ENCODE measurements at places on chromosomes 1 and 21. TPM values are rescaled to one million over a fixed set of nuclear protein-coding genes. Genes with fewer than 3 reads are reported as not detected.
A peak's percentile ranks its signal among the peaks of the same experiment; 100 is the strongest.

DNA sequence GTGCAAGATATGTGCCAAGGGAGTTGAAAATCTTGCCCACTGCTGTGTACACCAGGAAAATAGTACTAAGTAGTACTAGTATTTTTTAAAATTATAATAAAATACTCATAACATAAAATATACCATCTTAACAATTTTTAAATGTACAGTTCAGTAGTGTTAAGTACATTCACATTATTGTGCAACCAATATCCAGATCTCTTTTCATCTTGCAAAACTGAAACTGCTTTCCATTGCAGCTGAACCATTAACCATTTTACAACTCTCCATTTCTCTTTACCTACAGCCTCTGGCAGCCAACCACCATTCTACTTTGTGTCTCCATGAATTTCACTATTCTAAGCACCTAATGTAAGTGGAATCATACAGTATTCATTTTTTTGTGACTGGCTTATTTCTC, 19.3 kb upstream of the RAB3GAP2 start:
- no peak for DNase-seq

DNA sequence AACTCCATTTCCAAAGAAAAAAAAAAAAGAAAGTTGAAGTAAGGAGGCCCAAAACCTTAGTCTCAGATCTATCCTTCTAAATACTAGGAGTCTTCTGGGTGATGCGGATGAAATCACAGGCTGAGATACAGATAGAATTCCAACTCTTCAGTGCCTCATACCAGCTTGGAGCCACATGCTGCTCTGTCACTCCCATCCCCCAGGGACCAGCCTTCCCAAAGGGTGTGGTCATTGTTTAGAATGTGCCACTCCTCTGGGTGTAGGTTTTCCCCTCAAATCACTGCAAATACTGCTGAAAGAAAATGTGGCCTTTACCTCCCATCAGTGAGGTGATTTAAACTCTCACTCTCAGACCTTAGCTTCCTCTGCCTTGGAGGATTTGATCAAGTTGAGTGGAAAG, 112.9 kb downstream of the CDC7 start:
- no peak for DNase-seq

DNA sequence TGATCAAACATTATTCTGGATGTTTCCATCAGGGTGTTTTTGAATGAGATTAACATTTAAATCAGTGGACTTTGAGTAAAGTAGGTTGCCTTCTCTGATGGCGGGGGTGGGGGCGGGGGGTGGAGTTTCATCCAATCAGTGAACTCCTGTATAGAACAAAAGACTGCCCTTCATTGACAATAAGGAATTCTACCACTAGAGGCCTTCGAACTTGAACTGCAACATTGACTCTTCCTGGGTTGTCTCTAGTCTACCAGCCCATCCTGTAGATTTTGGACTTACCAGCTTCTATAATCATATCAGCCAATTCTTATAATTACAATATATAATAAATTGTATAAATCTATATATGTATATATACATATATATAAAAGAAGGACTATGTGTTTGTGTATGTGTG, 520.4 kb upstream of the CXADR start:
- no peak for DNase-seq

- DNase-seq: no peak
Observed at GRCh38 chr1:153985941-153986761, at the start of gene RAB13. RAB13 (minus strand) TSS chr1:153986339; CDS start chr1:153986236, 103 bp downstream.

DNA sequence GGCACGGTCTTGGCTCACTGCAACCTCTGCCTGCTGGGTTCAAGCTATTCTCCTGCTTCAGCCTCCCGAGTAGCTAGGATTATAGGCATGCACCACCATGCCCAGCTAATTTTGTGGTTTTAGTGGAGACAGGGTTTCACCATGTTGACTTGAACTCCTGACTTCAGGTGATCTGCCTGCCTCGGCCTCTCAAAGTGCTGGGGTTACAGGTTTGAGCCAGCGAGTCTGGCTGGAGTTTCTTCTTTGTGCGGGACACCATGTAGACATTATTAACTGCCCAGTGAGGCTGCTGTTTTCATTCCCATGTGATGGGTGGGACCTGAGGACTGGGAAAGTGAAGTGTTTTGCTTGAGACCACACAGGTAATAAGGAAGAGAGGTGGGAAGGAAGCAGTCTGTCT, 23.3 kb downstream of the PLA2G5 start:
- no peak for DNase-seq

DNA sequence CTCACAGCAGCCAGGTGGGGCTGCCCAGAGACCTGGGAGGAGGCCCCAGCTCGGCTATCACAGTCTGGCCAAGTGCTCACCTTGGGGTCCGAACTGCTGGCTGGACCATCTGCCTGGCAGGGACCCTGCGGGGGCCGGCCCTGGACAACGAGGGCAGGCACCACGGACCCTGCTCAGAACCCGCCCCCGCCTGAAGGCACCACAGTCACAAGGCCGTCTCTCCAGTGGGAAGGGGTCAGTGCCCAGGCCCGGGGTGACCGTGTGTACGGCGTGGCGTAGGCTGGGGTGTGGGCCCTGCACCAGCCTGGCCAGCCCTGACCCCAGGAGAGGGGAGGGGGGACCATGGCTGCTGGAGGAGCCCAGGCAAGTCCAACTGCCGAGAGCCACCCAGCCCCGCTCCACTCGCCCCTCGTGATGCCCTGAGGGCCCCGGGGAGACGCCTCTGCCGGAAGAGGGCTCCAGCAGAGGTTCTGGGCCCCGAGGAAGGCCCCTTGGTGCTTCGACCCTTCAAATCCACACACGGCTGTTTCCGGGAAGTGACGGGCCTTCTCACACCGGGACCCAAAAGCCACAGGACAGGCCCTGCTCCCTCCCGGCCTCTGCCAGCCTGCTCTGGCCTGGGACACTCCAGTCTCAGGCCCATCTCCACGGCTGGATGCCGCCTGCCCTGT, 11.2 kb upstream of the RNF223 start:
- DNase-seq: no peak

GRCh38 chr1:39103328-39104157, 77.4 kb downstream of the NDUFS5 start:
- DNase-seq: peak; percentile 87

- DNase-seq: no peak
Observed at GRCh38 chr21:37367336-37367702, 746 bp downstream of the DYRK1A start.

GRCh38 chr1:85822696-85823095, 114.5 kb upstream of the ZNHIT6 start:
- DNase-seq: no peak

GRCh38 chr1:31306278-31306677, 9.4 kb downstream of the ZCCHC17 start:
- DNase-seq: peak; percentile 65

GRCh38 chr1:182392050-182393028, 749 bp upstream of the GLUL start:
- peak; percentile 20 for DNase-seq

DNA sequence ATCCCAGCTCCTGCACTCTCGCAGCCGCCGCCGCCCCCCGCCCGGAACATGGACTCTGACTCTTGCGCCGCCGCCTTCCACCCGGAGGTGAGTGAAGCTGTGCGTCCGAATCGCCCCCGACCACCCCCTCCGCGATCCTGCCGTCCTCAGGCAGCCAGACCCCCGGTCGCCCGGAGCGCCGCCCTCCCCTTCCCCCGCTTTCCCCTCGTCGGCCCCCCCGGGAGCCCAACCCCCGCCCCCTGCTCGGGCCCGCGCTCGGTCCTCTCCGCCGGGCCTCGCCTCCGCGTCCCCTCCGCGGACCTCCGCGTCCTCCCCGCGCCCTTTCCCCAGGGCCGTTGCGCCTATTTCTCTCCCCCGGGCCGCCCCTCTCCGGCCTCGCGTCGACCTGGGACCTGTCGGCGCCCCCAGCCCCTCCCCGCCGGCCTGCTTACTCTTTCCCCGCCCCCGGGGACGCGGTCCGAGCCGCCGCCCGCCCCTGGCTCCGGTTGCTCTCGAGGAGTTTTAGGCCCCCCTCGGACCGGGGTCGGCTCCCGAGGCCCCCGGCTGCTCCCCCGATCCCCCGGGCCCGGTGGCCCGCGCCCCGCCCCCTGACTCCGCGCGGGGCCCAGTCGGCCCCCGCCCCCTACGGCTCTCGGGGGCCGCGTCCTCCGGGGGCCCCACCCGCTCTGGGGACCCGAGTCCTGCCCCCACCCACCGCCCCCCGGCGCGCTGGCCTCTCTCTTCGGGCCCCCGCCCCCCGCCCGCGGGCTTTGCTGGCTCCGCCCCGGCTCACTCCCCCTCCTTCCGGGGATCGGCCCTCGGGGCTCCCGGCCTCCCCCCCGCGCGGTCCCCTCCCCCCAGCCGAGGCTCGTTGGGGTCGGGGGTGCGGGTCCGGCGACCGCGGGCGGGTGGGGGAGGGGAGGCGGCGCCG, 743 bp downstream of the PHF13 start:
- no peak for DNase-seq

DNA sequence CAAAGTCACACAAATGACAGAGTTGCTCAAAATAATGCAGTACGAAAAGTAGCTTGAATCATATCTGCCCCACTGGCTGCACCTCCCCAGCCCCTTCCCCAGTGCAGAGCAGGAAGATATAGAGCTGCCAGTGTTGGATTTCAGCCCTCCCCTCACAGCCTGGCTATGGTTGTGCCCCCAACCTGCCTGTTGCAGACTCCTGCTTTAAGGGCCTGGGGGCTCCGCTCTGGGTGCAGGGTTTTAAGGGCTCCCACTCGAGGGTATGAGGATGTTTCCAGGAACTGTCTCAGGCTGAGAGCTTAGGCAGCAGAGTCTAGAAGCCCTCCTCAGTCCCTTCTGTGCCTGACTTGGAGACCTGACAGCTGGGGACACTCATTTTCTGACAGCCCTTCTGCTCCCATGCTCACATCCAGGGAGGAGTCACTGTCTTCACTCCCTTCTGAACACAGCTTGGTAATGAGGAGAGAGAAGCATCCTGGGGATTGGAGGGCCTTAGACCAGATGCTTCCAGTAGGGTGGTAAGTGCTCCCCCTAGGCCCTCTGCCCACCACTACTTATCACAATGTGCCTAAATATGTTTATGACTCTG, 4.6 kb downstream of the S100A9 start:
- no peak for DNase-seq

DNA sequence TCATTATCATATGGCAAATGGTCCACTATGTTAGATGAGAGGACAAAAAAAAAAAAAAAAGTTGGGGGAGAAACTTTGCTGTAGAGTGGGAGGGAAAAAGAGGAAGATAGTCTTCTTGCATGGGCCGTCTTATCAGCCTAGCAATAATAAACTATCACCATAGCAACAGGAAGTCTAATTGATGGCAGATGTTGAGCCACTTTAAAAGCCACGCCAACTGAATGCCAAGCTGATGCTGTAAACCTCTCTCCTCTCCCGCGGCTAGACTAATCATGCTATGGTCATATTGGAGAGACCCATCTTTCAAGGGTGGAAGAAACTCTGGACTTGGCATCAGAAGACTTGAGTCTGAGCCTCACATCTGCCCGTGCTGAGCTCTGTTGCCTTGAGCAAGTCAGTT, 122.2 kb upstream of the HOOK1 start:
- no peak for DNase-seq

- peak; percentile 95 for DNase-seq
Observed at GRCh38 chr1:41851589-41851988, 67.1 kb downstream of the HIVEP3 start.

GRCh38 chr1:157978586-157979403, 14.7 kb upstream of the KIRREL1 start:
- no peak for DNase-seq

DNA sequence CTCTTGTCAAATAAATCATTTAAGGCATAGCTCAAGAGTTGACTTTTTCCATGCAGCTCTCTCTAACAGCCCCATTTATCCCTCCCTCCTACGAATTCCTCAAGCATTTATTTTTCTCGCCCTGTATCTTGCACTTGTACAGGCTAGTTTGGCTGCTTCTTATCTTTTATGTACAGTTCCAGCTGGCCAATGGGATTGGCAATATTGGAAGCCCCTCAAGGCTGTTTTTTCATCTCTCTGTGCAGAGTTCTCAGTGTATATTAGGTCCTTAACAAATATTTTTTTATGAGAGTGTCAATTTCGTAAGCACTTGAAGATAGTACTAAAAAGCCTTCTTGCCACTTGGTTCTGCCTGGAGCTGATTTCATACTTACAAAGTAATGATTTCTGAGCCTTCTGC, 356.0 kb downstream of the ST6GALNAC3 start:
- DNase-seq: no peak

- DNase-seq: no peak
Observed at GRCh38 chr1:23356471-23357137, 12.5 kb upstream of the HNRNPR start.

DNA sequence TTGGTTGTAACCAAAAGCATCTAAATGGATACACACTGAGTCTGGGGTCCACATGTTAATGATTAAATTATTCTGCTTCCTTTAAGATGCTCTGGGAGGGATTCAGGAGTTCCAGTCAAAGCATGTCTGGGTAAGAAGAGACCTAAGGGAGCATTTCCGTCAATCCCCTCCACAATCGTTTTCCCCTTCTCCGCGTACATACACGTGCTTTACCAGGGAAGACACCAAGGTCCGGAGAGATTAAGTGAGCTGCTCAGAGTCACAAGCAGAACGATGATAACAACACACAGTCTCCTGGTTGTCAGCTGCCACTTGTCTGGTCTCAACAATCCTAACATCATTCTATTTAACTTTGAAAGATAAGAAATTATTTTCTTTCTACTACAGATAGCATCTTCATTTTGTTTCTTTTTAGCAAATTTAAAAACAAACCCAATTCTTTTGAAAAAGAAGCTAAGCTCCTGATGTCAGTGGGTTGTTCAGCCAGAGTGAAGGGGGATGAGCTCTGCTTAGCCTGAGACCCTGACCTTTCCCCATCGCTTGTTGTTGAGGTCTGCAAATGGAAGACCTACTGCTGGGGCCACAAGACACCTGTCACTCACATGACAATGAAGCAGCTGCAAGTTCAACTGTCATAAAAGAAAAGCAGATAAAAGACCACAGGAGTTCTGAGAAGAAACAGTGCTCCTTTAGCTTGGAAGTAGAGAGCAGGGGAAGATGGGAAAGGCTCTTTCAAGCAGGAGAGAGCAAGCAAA, 4.5 kb downstream of the PAFAH2 start:
- DNase-seq: no peak

GRCh38 chr21:32022146-32022545, 149.3 kb downstream of the HUNK start:
- DNase-seq: no peak

GRCh38 chr1:242206994-242207393, 208.1 kb upstream of the MAP1LC3C start:
- peak; percentile 73 for DNase-seq

DNA sequence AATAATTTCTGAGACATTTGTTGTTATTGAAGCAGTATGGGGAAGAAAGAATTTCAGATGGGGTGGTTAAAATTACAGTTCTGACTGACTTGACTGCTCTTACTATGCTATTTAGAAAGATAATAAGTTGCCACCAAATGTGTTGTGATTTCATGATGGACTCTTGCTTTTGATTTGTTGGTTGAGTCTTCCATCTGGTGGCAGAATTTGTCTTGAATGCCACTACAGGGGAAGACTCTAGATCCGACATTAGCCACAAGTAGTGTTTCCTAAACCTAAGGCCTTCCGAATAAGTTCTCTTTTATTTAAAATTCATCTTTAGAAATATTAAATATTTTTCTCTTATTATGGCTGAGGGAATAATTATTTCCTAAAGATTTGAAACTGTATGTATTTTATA, 190.9 kb upstream of the ADGRL4 start:
- no peak for DNase-seq

Gene C1QTNF12
- polyA plus RNA-seq: 0.75 TPM

Gene ZNF683
- not detected for polyA plus RNA-seq

Gene UMODL1
- polyA plus RNA-seq: not detected

Gene GIPC2
- 0.32 TPM for polyA plus RNA-seq

Data from foreskin keratinocyte (primary cell).